ENCODE measurements at places on chromosomes 3 and 15.

DNA sequence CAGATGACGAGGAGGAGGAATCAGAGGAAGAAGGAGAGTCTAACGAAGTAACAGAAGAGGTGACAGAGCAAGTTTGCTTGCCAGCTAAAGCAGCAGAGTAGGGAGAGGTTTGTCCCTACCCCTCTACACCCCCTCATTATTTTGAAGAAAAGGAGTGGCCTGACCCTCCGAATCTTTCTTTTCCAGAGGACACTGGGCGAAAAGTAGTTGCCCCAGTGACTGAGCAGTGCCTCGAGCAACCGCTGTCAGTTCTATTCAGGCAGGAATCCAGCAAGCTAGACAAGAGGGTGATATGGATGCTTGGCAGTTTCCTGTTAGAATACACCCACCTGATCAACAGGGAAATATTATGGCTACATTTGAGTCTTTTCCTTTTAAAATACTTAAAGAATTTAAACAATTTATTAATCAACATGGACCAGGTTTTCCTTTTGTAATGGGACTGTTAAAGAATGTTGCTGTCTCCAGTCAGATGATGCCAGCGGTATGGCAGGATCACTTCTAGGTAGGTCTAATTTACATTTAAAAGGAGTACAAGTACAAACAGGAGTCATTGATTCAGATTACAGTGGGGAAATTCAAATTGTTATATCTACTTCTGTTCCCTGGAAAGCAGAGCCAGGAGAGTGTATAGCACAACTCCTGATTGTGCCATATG lies 31.9 kb upstream of the ACVR2B start:
- DNase-seq: no peak

- DNase-seq: no peak
These were observed 65.6 kb downstream of the TMEM212 start for GRCh38 chr3:171908731-171909130.

GRCh38 chr3:179706233-179706632 lies 53.4 kb downstream of the USP13 start:
- no peak for DNase-seq

GRCh38 chr15:27956285-27956684 lies 142.8 kb downstream of the OCA2 start:
- no peak for DNase-seq

DNA sequence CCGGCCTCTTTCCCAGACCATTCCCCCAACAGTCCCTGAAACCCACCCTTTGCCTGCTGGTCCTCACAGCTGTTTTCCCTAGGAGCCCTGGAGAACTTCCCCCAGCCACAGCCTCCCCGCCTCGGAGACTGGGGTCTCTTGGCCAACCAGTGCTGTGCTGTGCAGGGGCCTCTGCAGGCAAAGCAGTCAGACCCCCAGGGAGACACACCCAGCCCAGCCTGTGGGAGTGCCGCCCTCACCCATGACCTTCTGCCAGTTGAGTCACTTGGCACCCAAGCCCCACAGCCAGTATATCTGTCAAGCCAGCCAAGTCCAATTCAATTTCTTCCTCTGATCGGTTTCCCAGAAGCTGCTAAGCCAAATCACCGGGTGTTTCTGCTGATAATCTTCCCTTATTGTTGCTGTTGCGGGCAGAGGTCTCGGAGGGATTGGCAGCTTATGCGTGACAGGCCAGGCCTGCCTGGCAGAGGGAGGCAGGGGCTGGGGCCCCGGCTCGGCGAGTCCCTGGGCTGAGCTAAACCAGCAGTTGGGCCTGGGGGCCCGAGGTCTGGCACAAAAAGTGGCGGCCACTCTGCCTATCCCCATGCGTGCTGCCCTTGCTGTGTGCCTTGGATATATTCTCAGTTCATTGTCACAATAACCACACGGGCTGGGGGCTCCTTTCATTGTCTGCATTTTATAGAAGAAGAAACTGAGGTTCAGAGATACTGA lies 65.6 kb upstream of the SLC6A1 start:
- no peak for DNase-seq

DNA sequence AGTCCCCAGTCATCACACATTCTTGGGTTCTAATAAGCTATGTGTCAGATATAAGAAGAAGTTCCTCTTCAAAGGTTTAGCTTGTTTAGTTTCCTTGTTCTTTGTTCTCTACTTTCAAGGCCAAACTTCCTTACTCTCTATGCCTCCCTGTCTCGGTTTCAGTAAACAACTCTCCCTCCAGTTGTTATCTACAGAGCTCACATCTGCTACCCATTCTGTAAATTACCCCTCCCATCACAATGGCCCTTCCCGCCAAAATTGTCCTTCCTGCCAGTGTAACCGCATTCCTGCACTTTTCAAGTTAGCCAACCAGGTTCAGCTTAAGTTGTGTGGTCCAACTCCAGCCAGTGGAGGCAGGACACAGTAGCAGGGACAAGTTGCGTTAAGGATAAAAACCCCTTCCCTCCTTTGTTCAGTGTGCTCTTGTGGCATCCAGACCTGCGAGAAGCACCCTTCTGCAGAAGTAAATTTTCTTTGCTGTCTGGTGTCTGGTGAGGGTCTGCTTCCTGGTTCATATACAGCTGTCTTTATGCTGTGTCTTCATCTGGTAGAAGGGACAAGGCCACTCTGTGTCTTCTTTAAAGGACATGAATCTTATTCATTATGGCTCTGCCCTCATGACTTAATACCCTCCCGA lies 342.1 kb upstream of the GRM7 start:
- no peak for DNase-seq

Measured in effector CD8-positive, alpha-beta T cell (primary cell).